LNCaP clone FGC (cell line): ENCODE measurements at places on chromosomes 12 and 14.

DNA sequence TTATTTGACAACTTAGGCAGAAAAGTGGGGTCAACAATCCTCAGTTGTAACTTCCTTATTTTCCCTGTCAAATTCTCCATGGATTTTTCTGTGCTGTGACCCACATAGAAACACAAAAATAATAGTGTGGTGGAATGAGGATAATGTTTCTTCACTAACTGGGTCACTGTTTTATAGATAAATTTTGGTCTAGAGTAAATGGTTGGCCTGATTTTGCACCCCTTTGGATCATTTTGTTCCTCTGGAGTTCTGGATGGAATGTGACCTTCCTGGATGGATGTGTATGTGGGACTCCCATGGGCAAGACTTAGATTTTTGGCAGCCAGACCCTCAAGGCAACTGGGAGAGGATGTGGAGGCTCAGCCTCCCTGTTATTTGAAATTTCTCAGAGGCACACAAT is 52.7 kb upstream of the RNU6-8 start:
- no peak for DNase-seq

DNA sequence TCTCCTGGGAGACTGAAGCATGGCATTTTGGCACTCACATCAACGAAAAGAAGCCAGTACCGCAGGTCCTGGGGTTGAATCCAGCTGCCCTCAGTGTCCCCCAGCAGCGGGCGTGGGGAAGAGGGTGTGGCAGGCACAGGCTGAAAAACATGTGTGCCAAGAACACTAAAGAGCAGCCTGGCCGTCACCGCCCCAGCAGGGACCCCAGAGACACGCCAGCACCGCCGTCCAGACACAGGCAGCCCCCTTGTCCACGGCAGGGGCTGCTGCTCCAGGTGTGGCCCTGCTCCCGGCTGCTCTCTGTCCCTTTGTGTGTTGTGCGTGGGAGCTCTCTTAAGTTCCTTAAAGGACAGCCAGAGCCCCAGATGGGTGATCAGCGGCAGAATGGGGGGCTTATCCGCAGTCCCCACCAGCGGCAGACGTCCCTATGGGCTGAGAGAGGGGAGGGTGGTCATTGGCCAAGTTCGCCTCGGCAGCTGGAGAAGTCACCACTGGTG is 556 bp downstream of the PHETA1 start:
- no peak for DNase-seq

DNA sequence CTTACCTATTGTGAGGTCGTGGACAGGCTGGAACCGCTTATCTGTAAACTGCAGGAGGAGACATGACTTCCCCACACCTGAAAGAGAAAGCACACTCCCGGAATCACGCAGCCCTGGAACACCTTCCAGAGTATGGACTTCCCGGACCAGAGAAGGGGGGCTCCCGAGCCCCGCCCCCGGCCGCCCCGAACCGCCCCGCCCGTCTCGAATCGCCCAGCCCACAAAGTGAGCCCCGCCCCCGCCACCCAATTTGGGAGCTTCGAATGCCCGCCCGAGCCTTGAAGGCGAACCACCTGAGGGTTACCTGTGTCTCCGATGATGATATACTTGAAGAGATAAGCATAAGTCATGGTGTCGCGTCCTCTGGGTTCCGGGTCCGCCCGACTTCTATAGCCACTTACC is 235 bp downstream of the RAB2B start:
- DNase-seq = peak; percentile 59

DNA sequence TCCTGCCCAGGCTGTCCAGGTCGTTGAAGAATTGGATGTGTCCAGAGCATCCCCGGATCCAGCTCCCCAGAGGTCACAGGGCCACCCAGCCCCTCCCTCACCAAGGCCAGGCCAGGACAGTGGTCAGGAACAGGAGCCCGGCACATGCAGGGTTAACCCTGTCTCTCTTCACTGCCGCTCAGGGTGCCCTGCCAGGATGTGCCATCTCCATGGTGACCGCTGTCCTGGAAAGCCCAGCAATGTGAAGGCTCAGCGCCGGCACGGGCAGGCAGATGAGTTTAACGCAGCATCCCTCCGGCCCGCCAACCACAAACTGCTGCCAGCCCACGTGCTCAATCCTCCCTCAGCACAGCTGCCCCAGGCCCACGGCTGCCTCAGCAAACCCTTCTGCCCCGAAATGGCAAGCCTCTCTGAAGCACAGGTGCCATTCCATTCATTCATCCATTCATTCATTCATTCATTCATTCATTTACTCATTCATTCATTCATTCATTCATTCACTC is 4.4 kb downstream of the TMEM179 start:
- DNase-seq = peak; percentile 26

GRCh38 chr14:105641075-105641937 is 114.9 kb downstream of the TMEM121 start:
- DNase-seq = no peak

DNA sequence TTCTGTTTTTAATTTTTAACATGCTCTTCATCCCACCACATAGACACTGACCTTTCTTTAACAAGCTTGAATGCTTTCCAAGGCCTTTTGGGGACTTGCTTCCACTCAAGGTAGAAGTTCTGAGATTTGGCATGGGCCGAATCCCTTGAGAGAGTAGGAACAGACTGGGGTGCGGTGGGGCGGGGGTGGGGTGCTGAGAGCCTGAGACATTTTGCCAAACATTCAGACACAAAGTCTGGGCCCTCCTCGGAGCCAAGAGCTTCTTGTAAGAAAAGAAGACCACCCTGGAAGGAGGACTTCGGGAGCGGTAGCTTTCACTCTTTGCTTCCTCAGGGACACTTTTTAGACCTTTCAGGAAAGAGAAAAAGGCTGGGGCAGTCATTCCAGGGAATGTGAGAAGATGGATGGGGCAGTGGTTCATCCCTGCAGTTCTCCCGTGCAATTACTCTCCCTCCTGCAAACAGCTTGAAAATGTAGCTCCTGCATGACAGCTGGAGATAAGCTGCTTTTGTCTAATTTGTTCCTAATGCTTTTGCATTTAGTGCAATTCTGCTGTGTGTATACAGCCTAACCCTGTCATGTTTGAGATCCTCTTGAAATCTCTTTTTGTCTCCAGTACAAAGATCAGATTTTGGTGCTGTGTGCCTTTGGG is 16.3 kb upstream of the MYO1H start:
- no peak for DNase-seq

DNA sequence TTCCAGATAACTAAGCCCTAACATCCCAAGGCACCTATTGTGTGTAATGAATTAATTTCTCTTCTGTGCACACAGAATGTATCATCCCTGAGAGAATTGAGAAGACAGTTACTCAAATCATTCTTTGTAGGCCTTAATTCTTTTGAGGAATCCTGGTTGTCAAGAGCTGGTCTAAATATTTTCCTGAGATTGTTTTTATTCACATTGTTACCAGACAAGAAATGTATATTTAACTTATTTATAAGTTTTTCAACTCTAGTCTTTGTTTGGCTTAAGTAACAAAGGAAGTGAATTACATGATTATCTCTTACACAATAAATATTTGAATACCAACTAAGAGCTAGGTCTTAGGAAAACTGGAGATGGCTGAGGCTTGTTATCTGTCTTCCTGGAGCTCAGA is 169.4 kb downstream of the DACT1 start:
- DNase-seq = no peak

GRCh38 chr12:102642199-102642598 is 161.8 kb upstream of the IGF1 start:
- DNase-seq = no peak

GRCh38 chr14:68145539-68145938 is 326.0 kb downstream of the RAD51B start:
- DNase-seq = no peak

- no peak for DNase-seq
Measured at GRCh38 chr14:25050269-25051150, 563 bp upstream of the STXBP6 start.

- peak; percentile 84 for DNase-seq
Measured at GRCh38 chr12:70400124-70400523, 34.0 kb downstream of the KCNMB4 start.

- no peak for DNase-seq
Measured at GRCh38 chr14:97251491-97252155, 454.4 kb downstream of the VRK1 start.

- no peak for DNase-seq
Measured at GRCh38 chr12:17577405-17577804, 512.6 kb downstream of the RERGL start.

DNA sequence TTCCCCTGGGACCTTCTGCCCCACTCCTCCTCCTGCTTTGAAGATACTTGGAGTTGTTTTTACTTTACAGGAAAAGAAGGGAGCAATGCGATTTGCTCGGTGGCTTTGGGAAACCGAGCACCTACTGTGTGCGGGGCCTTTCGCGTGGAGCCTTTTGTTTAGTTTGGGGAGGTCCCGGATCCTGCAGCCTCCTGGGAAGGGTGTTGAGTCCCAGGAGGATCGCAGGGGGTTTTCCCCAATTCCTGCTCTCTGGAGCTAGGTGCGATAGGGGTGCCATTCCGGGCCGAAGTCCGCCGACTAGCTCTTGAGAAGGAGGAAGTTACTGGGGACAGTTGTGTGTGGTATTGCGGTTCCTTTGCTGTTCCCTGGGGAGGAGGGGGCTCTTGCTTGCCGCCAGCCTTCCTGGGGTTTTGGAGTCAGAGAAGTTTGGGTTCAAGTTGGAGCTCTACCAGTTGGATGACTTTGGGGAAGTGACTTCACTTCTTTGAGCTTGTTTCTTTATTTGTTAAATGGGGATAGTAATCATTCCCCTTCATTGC is 1.1 kb downstream of the BRI3BP start:
- DNase-seq = no peak

GRCh38 chr12:2998789-2999264 is 39.6 kb downstream of the TEAD4 start:
- DNase-seq = no peak
